ENCODE measurements at places on chromosomes 11 and 22.

- DNase-seq = no peak
Observed at GRCh38 chr22:28670756-28671155, 8.9 kb downstream of the TTC28 start.

GRCh38 chr22:24512043-24512442 is 16.9 kb downstream of the UPB1 start:
- DNase-seq = no peak

DNA sequence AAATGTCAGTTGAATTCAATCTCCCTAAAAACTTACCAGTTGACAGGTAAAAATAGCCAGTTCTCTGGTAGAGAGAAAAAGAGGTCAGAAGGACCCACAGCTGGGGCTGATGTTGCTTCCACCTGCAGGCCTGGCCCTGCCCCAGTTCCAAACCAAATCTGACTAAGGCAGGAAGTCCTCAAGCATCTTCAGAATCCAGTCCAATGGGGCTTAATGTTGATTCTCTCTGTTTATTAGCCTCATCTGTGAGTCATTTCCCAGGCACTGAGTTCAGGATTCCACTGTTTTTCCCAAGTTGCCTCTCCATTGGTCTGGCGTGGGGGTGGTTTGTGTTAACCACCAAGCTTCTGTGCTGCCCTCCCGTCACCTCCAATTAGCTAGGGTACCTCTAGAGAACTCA is 601.8 kb downstream of the INSC start:
- DNase-seq = no peak

- DNase-seq = no peak
Observed at GRCh38 chr11:626475-627307, at the start of gene SCT. Gene SCT (minus strand): TSS chr11:627181. CDS start chr11:627143, 38 bp downstream.

- DNase-seq = no peak
Observed at GRCh38 chr11:105937331-105937730, 84.7 kb downstream of the MSANTD4 start.

GRCh38 chr11:69008737-69009440 is 4.2 kb downstream of the MRGPRF start:
- DNase-seq = no peak

- no peak for DNase-seq
Observed at GRCh38 chr22:44628835-44629234, 73.2 kb upstream of the PRR5 start.

DNA sequence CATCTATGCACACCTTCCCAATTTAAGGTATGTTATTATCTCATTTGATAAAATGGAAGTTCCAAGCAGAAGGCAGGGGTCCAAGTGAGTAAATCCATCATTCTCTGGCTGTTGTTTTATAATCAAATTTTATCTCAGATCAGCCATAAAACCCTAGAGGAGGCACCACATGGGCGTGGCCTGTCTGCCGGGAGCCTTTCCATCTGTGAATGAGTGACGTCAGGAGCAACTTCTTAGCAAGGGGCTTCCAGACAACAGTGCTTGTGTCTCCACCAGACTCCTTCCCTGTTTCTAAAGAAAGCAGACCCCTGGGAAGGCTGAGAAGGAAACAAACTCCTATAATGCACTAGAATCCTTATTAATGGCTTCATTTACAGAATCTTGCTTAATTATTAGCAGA is 13.5 kb downstream of the SEZ6L start:
- DNase-seq = no peak

- DNase-seq = no peak
Observed at GRCh38 chr11:120182372-120182771, 28.5 kb upstream of the OAF start.

GRCh38 chr11:45173064-45173463 is 26.6 kb downstream of the PRDM11 start:
- DNase-seq = no peak

- no peak for DNase-seq
Observed at GRCh38 chr11:27358296-27358695, 4.7 kb downstream of the CCDC34 start.

DNA sequence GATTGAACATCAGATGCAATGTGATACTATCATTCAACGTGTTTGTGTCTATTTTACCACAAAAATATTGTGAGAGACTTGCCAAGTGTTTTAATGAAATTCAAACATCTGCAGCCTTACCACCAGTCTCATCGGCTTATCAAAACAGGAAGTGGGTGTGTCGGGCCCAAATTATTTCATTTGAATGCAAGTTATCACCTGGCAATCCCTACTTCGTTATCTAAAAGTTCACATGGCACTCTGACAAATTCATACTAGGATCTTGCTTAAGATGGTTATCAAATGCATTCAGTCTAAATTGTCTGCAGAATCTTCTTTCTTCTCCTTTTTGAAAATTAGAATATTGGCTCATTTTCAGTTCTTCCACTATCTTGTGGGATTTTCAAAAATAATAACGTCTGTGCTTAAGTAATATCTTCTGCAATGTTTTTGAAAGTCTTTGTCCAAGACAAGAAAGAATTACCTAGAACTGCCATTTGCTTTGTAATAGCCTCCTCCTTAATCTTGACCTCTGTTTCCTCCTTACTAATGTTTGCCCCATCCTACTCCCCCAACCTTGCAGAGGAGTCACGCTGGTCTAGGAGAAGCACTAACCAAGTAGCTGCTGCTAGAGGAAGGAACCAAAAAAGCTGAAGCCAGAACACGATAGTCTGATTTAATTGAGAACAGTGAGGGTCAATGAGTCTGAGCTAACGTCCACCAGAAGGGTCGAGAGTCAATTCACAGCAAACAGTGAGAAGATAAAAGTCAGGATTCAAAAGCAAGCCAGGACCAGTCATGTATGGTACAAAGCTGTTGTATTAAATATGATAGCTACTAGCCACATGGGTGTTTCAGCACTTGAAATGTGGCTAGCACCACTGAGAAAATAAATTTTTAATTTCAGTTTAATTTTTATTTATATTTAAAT is 10.2 kb upstream of the BIRC3 start:
- no peak for DNase-seq

DNA sequence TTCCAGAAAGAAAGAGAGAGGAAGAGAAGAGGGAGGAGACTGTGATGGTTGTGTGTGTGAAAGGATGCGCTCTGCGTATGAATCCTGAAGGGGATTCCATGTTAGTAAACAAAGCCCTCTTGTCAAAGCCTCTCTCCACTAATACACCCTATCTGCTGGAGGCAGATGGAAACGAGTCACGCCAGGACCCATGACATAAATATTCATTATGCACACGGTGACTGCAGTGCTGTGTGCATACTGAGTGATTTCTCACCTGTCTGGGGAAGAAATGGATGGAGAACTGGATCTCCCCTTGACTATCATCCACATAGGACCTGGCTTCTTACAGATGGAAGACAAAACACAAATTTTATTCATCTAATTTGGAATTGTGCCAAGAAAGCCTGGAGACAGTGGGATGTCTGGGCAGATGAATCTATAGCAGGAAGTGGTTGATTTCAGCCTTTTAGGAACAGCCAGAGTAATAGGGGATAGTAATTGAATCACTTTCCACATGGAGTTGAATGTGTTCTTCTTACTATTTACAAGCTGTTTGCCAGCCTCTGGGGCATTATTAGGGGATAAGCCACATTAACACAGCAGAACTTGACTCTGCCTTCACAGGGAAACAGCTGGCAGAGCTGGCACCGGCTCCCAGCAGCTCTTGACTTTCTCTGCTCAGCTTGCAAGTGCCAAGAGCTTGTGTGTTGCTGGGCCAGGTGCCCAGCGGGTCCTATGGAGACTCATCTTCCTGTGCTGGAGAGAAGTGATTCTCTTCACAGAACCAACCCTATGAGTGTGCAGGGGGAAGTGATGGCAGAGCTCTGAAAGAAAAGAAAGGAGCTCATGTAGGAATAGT is 9.0 kb downstream of the MTNR1B start:
- no peak for DNase-seq

DNA sequence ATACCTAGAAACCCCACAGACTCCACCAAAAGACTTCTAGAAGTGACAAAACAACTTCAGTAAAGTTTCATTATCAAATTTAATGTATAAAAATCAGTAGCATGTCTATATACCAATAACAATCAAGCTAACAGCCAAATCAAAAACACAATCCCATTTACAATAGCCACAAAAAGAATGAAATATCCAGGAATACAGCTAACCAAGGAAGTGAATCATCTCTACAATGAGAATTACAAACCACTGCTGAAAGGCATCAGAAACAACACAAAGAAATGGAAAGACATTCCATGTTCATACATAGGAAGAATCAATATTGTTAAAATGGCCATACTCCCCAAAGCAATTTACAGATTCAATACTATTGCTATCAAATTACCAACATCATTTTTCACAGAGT is 46.0 kb downstream of the PRCP start:
- no peak for DNase-seq

GRCh38 chr11:131042041-131042390 is 125.7 kb upstream of the SNX19 start:
- DNase-seq = no peak
